ENCODE measurements at places on chromosomes 3 and 15.

DNA sequence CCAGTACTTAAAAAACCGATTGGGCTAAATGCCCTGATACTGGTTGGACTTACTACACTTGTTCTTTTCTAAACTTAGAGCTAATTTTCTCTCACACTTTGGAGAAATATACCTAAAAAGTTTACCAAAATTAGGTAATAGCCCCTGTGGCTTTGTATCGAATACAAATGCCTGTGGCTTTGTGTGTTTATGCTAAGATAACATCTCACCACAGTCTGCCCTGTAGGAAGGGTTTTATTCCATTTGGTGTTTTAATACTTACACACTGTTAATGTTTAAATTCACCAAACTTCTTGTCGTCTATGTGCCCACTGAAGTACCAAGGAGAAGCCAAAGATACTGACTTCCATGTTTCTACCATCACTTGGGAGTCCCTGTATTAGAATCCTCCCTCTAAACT, 66.4 kb downstream of the BCHE start:
- no peak for DNase-seq

DNA sequence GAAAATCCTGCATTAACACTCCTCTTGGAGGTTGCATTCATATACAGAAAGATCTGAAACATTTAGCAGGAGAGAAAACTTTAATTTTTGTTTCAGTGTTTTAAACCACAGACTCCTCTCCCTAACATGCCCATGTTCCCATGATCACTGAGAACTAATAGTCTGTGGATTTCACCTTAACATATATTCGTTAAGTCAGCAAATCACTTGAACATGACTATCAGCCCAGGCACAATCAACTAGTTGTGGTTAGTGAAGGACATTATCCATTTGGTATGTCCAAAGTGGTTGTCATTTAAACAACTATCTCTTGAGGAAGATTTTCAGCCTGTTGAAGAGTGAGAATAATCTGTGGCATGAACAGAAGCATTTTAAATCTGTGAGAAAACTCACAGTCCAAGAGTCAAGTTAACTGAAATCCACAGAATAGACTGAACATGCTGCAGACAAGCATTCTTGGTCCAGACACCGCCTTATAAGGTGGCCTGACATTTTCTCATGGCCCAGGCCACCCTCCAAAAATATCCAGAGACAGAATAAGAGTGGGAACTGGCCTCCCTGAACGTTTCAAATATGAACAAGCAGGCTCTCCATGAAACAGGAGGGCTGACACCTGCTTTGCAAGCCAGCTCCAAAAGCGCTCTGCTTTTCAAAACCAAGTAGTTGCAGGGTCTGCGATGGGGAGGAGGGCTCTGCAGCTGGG, 39.9 kb upstream of the ADCY5 start:
- peak; percentile 13 for DNase-seq

DNA sequence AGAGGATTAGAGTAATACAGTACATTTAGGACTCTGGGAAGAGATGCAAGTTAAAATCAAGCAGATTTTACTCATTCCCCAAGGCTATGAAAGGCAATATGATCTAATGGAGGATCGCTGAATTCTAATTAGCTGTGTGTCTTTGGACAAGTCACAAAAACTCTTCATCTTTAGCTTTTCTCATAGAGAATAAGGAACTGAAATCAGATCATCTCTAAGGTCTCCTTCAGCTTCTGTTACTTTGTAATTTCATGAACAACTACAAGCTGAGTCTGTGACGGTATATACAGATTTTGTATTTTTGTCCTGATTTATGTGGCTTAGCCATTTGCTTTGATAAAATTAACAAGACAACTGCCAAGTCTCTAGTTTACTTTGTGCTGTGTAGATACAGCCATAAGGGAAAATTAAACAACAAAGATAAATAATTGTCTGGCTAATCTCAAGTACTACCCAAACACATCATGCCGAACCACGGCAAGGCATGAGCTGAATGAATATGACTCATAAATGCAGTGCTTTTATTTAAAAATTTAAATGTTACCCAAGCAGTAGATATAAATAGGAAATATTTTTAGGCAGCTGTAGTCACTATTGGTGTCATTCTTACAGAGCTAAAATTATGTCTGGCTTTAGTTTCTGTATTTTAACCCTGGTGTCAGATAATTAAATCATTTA, 81.5 kb downstream of the GAP43 start:
- no peak for DNase-seq

DNA sequence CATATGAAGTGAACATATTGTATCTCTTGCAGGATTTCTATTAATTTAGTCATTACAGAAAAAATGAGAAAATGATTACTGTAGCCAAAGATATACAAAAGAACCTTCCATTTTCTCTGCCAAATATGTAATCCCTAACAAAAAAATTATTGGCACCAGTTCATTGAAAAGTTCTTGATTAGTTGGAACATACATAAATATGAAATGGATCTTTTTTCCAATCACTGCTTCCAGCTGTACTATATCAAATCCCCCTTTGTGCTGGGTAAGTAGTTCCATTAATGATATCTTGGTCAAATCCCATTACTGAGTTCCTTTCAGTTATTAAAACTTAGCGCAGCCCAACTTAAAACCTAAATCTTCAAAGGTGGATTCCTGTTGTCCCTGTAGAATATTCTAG, 263.8 kb downstream of the SLC9A9 start:
- no peak for DNase-seq

GRCh38 chr3:157467200-157467599, 30.6 kb downstream of the PTX3 start:
- DNase-seq: no peak

GRCh38 chr3:141308588-141309218, 59.6 kb upstream of the ZBTB38 start:
- no peak for DNase-seq

GRCh38 chr3:89165636-89166263, 58.3 kb downstream of the EPHA3 start:
- no peak for DNase-seq

- no peak for DNase-seq
Observed at GRCh38 chr15:96505014-96505413, 174.5 kb downstream of the NR2F2 start.

GRCh38 chr3:135324301-135324700, 529.2 kb downstream of the EPHB1 start:
- no peak for DNase-seq

GRCh38 chr15:85730001-85730820, 64.5 kb downstream of the KLHL25 start:
- DNase-seq: no peak

- DNase-seq: no peak
Observed at GRCh38 chr15:93020976-93021772, 67.8 kb downstream of the RGMA start.

DNA sequence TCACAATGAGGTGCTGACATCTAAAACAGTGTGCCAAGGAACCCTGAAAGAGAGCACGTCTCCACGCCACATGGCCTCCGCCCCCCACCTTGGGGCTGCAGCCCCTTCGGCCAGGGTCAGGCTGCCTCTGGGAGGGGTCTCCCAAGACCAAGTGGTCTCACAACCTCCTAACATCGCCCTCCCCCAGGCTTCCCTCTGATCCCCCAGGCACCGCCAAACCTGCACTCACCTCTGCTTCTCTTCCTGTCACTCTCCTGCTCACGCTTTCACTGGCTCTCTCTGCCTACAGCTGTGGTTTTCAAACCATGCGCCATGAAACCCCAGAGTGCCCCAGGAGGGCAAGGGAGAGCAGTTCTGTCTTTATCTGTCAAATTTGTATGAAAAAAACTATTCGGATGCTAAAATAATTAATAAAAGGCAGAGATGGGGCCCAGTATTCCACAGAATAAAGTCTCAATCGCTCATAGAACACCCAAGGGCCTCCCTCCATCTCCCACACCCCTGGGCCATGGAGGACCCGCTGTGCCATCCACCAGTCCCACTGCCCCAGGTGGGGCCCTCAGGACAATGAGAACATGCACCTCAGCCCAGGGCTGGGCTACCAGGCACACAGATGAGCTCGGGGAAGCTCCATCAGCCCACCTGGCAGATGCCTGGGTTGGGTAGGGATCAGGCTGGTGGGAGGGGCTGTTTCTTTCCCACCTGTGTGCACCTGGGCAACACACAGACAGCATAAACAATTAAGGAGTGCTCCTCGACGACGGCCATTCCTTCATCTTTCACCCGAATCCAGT, 21.5 kb downstream of the CYFIP1 start:
- DNase-seq: peak; percentile 51

DNA sequence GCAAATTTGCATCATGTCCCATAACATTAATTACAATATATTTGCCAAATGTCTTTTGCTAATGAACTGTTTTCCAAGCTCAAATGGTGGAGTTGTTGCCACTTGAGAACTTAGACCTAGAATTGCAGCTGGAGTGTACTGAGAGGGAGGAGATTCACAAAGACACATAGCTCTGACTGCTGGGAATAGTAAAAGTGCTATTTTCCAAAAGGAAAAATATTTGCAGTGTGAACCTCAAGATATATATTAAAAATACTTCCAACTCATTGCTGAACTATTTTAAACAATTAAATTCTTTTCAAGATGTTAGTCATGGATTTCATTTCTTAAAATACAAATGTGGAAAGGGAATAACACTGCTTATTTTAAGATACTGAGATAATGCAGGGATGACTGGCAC, 666.8 kb upstream of the ARPP21 start:
- DNase-seq: no peak

GRCh38 chr3:23159929-23160328, 43.2 kb upstream of the UBE2E2 start:
- DNase-seq: no peak

DNA sequence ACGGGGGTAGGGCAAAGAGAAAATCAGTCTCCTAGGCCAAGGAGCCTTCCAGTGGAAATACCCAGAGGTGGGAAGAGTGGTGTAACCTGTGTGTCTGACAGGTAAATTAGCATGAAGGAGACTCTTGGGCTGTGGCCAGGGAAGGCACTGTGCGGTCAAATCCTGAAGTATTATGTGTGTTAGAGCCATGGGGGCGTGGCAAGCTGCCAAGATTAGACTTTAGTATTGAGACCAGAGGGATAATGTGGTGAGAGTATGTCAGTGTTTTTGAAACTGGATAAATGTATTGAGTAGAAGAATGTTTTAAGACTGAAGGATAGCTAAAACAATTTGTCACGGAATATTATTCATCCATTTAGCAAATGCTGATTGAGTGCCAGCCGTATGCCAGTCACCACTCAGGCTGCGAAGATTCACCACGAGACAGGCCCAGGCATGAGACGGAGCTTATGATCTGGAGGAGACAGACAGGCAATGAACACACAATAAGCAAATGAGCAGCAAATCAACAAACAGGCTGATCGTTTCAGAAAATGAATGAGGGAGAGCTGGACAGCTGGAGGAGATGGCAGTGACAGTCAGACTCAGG, 445.9 kb downstream of the MCTP2 start:
- DNase-seq: no peak
